Activated T-cell treated with anti-CD3 and anti-CD28 coated beads, Interleukin-2, amount 50 U/mL, for 4 hours (primary cell): ENCODE measurements at places on chromosomes 5 and 9. TPM values are rescaled to one million over a fixed set of nuclear protein-coding genes. Genes with fewer than 3 reads are reported as not detected.

AGXT2 gene
- total RNA-seq, result not detected

ARL15 gene
- 5.4 TPM for total RNA-seq

NME5 gene
- total RNA-seq, result not detected

SLC31A2 gene
- total RNA-seq, result 3.4 TPM

SLC6A19 gene
- total RNA-seq, result not detected

- no peak for DNase-seq
These were observed 11.9 kb downstream of the ERBIN start for GRCh38 chr5:65938256-65938655.

DNA sequence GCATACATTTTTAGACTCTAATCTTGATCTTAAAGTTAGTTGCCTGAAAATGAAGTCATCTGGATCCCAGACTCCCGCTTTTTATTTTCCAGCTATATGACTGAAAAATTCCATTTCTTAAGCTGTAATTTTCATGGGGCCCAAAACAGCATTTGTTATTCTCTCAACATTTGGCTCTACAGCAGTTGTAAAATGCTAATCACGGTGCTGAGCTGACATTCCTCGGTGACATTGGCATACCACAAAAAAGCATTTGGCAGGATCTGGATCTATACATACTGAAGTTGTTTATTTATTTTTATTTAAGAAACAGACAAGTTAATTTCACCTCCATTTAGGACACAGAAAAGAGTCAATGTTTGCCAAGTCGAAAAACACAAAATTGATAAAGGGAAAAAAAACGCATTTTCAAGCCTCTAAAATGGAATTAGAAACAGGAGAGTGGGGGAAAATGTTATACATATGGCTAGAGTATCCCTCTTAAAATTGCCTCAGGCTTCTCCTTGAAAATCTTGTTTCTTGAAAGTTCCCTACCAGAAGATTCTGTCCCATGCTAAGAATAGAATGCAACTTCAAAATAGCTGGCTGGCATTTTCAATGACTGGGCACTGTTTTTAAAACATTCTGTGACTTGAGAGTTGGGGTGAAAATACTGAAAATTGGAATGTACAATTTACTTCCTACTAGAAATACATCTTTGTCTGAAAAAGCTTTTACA, 207.5 kb upstream of the TBCA start:
- no peak for DNase-seq

DNA sequence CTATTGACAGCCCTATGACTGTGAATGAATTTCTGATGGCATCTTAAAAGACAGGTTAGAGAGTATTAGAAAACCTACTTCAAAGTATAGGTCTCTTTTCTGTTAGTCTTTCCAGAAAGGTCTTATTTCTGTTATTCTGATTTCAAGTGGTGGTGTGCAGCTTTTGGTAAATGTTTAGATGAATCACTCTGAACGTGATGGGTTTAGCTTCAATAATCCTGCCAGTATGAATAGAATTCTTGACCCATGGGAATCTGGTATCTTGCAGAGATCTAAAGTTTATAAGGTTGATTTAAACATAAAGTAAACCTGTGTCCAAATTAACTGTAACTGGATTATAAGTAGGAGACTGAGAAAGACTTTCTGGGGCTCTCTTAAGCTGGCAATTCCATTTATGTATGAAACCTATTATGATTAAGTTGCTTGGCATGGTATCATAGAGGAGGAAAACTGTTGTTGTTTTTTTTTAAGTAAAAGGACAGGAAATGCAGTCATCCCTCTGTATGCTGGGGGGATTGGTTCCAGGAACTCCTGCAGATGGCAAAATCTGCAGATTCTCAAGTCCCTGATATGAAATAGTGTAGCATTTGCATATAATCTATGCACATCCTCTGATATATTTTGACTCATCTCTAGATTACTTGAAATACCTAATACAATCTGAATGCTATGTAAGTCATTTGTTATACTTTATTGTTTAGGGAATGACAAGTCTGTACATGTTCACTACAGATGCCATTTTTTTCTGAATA, 77.0 kb upstream of the ADAMTS19 start:
- no peak for DNase-seq

GRCh38 chr9:115653171-115653606, 500.4 kb upstream of the PAPPA start:
- DNase-seq, result no peak

- DNase-seq, result no peak
These were observed 71.5 kb downstream of the PSMB7 start for GRCh38 chr9:124343533-124344290.

- no peak for DNase-seq
These were observed 93.7 kb downstream of the PDE4D start for GRCh38 chr5:59799668-59800346.

DNA sequence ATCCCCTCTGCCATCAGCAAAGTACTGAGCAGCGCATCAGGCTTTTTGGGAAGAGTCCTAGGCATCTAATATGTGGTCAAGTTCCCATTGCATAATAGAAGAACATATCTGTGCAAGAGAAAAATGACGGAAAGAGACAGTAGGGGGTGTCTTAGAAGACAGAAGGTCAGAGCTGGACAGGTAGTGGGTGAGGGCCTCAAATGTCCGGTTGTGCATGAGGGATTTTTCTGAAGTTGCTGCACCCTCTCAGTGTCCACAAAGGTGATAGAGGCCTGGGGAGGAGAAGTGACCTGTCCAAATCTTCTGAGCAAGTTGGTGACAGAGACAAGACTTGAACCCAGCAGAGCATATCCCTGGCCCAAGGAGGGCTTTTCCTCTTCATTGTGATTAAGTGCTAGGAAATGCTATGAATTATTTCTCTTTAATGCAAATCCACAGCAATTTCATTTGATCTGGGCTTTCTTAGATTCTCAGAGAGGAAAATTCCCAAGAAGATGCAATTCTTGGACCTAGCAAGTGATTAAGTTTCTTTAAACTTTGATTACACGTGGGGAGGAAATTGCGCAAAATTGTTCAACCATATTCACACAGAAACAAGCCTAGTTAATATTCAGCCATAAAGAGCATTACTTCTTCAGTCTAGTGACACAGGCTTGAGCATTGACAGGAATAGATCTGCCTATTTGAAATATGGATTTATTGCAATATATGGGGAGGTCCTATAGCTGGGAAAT, at the start of gene OR2S2:
OR2S2 (minus strand) TSS at position 51 of the 734 bp plus-strand sequence. CDS start 56 bp downstream, outside the sequence.
- no peak for DNase-seq

DNA sequence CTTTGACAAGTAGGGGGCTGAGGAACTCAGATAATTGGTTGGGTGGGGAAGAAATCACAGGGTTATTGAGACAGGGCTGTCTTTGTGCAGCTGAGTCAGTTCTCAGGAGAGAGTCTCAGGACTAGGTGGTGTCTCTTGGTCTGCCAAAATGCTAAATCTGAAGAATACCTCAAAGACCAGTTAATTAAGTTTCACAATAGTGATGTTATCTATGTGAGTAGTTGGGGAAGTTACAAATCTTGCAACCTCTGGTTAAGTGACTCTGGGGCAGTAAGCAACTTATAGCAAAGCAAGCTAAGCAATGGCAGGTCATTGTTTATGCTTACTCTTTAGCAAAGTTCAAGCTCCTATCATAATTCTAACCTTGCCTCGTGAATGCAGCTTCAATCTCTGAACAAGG, 53.6 kb downstream of the GIN1 start:
- DNase-seq, result no peak

DNA sequence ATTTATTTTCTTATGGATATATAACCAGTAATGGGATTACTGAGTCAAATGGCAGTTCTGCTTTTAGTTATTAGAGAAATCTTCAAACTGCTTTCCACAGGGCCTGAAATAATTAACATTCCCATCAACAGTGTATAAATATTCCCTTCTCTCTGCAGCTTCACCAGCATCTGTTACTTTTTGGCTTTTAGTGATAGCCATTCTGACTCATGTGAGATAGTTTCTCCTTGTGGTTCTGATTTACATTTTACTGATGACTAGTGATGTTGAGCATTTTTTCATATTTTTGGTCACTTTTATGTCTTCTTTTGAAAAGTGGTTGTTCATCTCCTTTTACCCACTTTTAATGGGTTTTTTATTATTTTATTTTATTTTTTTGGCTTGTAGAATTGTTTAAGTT, 1290.3 kb upstream of the CDH9 start:
- DNase-seq, result no peak

DNA sequence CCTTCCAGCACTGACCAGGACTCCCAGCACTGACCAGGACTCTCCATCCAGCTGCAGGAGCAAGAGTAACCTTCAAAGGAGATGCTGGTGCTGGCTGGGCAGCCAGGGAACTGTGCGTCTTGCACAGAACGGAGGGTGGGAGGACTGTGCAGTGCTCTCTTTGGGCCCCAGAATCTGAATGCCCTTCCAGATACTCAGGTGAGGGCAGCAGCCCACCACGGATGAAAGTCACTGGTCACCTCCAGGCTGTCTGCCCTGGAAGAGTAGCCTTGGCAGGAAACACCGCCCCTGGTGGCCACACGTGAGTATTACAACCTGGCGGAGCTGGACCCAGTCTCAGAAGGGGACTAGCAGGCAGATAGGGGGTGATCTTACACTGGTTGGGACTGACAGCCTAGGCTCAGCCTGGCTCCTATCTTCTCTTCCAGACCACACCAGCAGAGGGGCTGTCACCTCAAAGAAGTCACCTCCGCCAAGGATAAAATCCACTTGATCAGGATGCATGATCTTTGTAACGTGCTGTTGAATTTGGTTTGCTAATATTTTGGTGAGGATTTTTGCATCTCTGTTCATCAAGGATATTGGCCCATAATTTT, 4.8 kb upstream of the SARDH start:
- DNase-seq, result peak; percentile 76

DNA sequence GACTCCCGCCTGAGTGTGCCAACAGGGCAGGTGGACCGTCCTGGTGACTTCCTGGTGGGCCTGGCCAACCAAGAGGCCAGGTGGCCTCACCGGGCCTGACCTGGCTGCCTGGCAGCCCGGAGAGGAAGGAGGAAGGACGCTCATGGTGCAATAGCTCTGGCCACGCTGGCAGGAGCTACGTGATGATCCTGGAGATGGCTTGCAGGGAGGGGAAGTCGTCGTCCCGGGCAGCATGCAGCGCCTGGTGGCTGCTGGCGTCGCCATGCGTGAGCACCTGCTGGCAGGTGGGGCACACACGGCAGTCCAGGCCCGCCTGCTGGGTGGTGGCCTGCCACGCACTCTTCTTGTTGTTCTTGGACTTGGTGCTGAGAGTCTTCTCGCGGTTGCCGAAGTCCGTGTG, 26.3 kb downstream of the SPATA31C1 start:
- no peak for DNase-seq

- no peak for DNase-seq
These were observed 10.0 kb upstream of the CAMK4 start for GRCh38 chr5:111214052-111214742.

DNA sequence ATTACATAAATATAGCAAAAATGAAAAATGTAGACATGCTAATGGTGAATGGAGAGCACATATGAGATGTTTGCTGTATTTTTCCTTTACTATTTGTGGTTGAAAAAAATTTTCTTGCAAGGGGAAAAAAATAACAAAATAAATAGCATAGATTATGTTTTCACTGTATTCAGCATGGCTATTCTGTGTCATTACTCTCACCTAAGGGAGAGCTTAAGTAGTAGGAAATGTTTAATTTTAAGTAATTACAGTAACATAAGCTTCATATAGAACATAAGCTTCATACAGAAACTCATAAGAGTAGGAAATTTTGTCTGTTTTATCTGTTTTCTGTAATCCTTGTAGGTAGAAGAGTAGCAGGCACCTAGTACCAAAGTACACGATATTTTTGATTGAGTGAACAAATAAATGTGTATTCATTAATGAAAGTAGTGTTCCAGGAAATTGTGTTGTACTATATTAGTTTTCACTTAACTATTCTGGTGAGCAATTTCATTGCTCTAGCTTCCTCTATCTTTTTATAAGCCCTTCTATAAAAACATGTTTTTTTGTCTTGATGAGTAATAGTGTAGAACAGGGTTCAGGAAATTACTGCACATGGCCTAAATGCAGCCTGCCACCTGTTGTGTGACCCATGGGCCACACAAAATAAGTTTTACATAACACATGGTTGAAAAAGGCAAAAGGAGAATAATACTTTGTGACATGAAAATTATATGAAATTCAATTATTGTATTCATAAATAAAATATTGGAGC, 1025.0 kb upstream of the CDH10 start:
- DNase-seq, result no peak

- no peak for DNase-seq
These were observed 105.5 kb upstream of the TSLP start for GRCh38 chr5:110965773-110966581.

- no peak for DNase-seq
These were observed 41.6 kb upstream of the TLR4 start for GRCh38 chr9:117662651-117663050.

DNA sequence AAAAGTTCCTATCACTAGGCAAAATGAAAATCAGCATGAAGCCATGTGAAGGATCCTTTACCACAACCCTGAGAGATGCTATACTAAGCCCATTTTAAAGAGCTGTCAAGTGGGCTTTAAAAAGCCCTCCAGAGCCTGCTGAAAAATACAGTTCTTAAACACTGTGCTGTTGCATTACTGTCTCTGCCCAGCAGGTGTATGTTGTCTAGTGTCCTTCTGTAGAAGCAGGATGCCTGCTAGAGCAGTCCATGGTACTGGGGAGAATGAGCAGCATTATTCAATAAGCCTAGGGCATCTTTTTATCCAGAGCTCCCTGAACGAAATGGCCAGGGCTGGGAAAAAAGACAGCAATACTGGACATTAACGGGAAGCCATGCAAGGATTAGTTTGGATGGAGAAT, 126.2 kb upstream of the PLCXD3 start:
- DNase-seq, result no peak

DNA sequence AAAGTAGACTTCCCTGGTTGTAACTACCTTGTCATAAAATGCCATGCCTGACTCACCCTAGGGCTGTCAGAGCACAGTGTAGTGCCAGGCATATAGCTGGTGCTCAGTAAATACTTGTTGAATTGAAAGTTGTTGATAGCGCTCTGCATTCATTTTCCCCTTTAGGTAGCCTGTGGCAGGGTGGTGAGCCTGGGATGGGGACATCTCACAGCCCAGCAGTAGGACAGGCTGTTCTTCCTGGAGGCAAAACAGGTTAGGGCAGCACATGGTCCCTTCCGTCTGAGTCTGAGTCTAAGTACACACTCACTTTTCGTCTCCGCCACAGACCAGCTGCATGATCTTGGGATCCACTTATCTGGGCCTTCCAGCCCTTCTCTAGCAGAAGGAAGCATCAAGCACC, 401.9 kb downstream of the ZSWIM6 start:
- no peak for DNase-seq
